ENCODE measurements at places on chromosomes 6 and 20.

- DNase-seq, result no peak
These were observed 5.6 kb downstream of the PIM1 start for GRCh38 chr6:37175332-37176267.

DNA sequence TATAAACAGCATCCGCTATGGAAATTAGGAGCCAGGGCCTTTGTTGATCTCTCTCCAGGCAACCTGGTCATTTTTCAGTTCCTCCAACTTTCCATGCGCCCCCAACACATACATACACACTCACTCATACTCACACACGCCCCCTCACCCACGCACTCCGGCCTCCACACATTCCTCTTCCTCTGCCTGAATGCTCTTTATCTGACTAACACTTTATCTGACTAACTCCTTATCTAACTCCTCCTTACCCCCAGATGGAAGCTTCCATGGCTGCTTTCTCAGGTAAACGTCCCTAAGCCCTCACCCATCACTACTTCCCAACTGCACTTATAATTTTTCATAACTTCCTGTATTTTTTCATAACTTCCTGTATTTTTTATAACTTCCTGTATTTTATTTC is 17.4 kb downstream of the CASS4 start:
- no peak for DNase-seq

DNA sequence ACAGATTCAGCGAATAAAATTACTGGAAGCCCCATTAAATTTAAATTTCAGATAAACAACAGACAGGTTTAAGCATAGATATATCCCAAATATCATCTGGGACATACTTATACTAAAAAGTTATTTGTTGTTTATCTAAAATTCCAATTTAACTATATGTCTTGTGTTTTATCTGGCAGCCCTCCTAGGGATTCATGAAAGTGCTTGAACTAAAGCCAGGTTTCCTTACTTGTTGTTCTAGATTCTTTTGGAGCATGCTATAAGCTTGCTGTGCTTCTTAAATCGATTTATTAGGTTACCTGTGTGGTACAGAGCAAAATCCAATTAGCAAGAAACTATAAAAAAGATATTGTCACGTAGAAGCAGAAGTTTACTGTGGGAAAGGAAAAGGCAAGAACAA is 202.5 kb upstream of the GMDS start:
- DNase-seq, result no peak

GRCh38 chr20:478949-479429 is 16.7 kb upstream of the TBC1D20 start:
- DNase-seq, result no peak

- DNase-seq, result no peak
These were observed 659 bp downstream of the PRDM1 start for GRCh38 chr6:106086814-106087175.

DNA sequence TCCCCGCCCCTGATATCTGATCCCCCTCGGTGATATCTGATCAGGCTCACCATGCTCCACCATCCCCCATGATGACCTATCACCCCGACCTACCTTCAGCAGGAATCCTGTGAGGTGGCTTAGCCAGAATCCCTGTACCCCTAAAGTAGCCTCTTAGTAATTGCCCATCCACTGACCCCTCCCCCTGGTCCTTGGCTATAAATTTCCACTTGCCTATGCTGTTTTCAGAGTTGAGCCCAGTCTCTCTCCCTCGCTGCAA is 177.5 kb upstream of the GGTLC1 start:
- no peak for DNase-seq

- peak; percentile 70 for DNase-seq
These were observed 143.2 kb downstream of the CEBPB start for GRCh38 chr20:50333812-50334211.

GRCh38 chr6:108942556-108943492 is 94.6 kb downstream of the ARMC2 start:
- DNase-seq, result no peak

DNA sequence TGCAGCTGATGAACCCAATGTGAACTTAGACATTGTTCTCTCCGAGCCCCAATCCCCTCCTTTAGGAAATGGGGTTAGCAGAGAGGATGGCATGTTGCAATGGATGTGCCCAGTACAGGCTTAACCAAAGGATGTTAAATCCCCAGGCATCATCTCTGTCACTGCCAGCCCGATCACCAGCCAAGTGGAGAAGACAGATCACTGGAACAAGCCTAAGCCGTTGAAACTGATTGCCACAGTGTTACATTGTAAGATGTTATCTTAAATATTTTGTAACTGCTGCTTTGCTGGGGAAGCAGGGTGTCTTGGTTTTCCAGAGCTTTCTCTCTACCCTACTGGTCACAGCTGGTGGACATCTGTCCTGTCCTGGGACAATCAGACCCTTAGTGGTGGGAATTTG is 783.4 kb upstream of the CHD6 start:
- no peak for DNase-seq

DNA sequence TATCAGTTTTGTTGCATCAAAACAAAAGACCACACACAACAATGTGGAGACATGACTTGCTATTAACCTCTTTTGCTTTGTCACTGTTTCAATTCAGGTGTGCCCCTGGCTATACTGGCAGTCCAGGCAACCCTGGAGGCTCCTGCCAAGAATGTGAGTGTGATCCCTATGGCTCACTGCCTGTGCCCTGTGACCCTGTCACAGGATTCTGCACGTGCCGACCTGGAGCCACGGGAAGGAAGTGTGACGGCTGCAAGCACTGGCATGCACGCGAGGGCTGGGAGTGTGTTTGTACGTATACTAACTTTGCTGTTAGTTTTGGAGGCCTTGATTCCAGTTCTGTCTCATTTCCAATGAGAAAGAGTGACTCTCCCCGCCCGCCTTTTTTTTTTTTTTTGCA is 356.9 kb downstream of the ARHGAP18 start:
- no peak for DNase-seq

GRCh38 chr6:44960898-44961297 is 367.2 kb upstream of the RUNX2 start:
- DNase-seq, result no peak

DNA sequence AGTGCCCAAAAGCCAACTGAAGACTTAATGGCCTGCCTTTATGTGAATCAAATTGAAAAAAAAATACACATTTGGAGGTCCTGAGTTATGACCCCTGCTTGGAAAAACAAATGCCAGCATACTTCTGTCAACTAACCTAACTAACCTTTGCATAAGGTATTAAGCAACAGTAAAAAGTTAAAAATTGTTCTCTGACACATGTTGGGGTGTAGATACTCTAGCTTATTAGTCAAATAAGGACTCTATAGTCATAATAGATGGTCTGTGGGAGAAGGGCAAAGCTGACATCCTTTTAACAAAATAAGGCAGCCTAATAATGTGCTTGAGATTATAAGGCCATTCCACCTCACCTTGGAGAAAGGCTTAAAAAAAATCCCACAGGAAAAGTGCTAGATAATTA is 140.5 kb downstream of the HIVEP2 start:
- no peak for DNase-seq

- DNase-seq, result no peak
These were observed 228.5 kb downstream of the PHF3 start for GRCh38 chr6:63864061-63864460.

DNA sequence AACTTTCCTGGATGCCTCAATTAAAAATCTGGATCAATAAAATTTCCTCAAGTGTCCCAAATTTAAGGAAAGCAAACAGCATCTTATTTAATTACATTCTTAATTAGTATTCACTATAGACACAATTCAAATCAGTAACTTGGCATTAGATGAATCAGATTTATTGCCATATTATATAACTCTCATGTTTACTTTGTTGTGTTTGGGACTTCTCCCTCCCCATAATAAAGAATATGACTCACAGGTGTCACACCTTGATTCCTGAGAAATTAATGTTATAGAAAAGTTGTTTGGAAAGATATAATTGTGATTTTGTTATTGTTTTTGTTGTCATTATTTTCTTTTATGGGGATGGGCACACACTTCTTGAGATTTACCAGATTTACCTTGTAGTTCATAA is 18.4 kb downstream of the EYA4 start:
- no peak for DNase-seq

DNA sequence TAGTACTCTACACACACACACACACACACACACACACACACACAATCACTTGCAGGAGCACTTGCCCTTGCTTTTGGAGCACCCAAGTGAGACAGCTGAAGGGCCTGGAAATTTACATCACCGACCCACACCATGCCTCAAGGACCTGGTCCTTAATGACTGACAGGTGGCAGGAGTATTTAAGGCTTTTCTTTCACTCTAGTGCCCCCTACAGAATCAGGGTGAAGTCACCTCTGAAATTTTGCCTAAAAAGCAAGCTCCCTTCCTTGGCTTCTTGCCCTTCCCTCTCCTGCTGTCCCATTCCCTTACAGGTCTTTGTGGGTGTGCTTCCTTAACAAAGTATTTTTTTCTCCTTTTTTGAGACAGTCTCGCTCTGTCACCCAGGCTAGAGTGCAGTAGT is 353.5 kb upstream of the IRAK1BP1 start:
- DNase-seq, result no peak

DNA sequence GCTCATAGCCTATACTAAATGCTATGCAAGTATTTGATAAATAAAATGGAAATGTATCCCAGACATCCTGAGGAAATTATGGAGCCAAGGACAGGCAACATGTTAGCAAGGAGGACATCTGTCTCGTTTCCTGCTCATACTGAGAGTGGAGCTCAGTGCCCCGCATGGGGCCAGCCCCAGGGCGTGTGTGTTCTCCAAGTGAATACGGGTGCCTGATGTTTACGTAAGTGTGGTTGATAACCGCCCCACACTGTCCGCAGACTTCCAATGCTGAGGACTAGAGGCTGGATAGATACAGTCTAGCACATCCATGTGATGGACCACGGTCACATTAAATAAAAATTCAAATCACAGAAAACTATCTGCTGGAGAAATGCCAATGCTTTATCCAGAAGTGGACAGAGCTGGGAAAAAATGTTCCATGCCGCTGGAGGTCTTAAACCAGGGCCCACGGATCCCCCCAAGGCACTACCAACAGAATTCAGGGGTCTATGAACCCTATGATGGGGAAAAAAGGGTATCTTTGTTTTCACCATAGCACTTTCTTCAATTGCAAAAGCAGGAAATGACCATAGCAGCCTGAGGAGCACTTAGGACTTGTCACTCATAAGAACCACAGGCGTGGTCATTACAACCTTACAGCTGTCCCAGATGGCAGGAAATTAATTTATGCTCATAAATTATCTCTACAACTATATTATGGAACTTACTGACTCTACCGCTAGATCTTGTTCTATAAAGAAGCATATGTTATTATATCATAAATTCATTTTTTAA is 24.9 kb downstream of the TGM2 start:
- DNase-seq, result no peak

Data from T1000 (cell line).